ENCODE measurements at places on chromosomes 11 and 22.

DNA sequence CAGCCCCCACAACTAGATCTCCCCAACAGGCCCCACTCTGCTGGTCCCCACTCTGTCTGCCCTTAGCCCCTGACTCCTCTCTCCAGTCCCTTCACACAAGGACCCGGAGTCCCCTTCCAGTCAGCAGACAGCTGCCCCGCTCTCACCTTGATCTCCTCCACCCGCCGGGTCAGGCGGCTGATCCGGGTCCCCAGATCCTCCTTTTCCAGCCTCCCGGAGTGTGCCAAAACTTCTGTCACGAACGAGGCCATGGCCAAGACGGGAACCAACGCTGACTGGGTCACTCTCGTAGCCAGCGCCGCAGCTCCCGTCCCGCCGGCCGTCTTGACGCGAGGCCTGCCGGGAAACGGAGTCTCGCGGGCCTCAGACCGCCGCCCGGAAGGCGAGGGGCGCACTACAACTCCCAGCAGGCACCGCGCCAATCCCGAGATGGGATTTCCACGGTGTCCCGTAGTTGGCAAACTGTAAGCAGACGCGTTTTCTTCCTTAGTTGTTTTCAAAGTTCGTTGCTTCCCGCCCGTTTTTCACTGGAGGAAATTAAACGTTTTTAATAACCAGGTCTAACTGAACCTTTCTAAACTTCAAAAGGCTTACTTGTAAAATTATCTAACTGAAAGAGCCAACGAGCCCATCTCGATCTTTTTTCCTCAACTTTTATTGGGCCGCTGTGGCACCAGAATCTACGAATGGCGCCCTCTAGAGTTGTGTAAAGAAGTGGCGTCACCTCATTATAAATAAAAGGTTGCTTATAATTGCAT lies at the start of gene ZW10:
Gene ZW10, minus strand, starts transcription at position 277 of the 758 bp plus-strand sequence. Its CDS starts 26 bp downstream, at position 251.
- DNase-seq = peak; percentile 97

DNA sequence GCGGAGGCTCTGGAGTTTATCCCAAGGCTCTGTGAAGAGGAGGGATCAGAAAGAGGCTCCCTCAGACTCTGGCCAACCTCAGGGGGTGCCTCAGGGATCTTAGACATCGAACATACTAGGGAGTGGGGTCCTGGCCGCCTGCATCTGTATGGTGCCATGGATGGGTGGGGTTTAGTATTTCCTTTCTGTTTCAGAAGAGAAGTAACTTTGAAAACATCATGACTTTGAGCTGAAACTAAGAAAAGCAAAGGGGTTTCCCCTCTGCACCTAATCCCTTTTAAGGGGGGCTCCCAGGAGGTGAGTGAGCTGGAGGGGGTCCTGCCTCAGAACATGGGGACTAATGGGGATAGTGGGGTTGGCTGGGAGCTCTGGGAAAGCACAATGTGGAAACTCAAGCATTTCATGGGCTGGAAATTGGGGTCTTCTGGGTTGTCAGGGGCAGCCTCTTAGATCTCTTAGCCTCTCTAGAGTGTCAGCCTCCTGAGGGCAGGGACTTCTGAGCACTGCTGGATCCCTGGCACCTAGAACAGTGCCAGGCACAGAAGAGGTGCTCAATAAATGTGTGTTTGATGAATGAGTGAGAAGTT lies 11.8 kb upstream of the SSTR3 start:
- DNase-seq = peak; percentile 58

DNA sequence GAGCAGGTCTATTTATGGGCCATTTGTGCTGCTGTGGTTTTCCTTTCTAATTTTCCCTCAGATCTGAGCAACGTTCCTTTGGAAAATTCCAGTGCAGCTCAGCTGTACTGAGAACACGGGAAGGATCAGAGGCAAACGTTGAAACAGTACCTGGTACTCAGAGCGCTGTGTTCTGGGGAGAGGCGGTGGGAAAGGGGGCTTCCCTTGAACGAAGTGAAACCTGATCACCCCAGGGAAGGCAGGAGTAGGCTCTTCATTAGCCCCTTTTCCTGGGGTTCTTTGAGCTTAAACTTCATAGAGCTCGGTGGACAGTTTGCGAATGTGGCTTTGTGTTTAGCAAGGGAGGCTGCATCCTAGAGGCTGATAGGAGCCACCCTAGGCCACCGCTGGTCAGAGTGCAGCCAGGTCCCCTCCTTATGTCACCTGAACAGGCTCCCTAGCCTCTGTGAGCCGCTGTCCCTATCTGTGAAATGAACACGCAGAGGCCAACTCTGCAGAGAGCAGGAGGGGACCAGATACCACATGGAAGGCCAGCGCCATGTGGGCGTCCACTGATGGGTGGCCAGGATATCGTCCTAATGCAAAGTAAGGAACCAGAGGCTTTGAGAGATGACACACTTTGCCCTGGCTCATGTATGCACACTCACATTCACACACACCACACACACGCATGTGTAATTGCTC lies 1464.8 kb downstream of the BRD1 start:
- DNase-seq = no peak

- no peak for DNase-seq
Measured at GRCh38 chr22:39995393-39996252, 869 bp downstream of the FAM83F start.

DNA sequence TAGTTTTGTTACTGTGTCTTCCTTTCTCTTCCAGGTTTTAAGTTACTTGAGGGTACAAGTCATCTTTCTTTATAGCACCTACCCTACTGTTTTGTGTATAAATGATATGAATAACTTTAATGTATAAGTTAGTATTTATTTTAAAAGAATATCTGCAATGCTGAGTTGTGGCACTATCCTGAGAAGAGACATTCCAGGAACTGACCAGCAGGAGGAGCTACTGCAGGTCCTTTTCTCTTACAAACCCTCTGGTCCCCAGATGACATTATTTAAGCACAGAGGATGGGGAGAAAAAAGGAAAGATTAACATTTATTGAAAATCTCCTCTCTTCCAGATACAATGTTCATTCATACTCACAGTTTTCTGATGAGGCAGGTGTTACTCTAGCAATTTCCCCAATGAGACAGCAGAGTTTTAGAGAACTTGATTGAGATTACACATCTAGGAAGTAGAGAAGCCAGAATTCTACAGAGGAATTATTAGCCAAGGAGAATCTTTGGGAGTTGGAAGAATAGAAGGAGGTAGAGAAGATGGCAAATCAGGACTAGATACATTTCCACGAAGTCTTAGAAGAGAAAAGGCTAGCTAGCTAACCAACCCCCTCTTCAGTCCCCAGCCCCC lies 541.2 kb upstream of the API5 start:
- peak; percentile 22 for DNase-seq

- peak; percentile 91 for DNase-seq
Measured at GRCh38 chr11:110349138-110349996, 53.0 kb upstream of the RDX start.
